ENCODE measurements at places on chromosomes 11 and 22.

DNA sequence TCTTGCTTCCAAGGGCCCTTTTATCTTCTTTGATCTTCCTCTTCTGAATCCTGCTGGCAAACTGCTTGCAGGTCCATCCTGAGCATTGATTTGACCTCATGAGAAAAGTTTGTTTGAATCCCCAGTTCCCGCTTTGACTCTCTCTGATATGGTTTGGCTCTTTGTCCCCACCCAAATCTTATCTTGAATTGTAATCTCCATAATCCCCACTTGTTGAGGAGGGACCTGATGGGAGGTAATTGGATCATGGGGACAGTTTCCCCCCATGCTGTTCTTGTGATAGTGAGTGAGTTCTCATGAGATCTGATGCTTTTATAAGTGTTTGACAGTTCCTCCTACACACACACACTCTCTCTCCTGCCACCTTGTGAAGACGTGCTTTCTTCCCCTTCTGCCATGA, 126.6 kb upstream of the ARHGAP20 start:
- no peak for DNase-seq
- no peaks in the 10 kb centered on the region for H3K4me1 ChIP-seq
- H3K4me3 ChIP-seq, result no peak overlapping the region
- H3K36me3 ChIP-seq, result no peaks in the 10 kb centered on the region

GRCh38 chr11:116777056-116777455, 4.3 kb upstream of the BUD13 start:
- peaks cover 45% of the 10 kb centered on the region for H3K36me3 ChIP-seq
- DNase-seq, result no peak
- no peak overlapping the region for H3K27ac ChIP-seq
- H3K4me3 ChIP-seq, result no peak overlapping the region

- DNase-seq, result no peak
- no peaks in the 10 kb centered on the region for H3K27me3 ChIP-seq
- no peak overlapping the region for H3K27ac ChIP-seq
- no peaks in the 10 kb centered on the region for H3K4me1 ChIP-seq
- no peak overlapping the region for H3K4me3 ChIP-seq
Observed at GRCh38 chr11:68798221-68798813, 43.4 kb downstream of the CPT1A start.

DNA sequence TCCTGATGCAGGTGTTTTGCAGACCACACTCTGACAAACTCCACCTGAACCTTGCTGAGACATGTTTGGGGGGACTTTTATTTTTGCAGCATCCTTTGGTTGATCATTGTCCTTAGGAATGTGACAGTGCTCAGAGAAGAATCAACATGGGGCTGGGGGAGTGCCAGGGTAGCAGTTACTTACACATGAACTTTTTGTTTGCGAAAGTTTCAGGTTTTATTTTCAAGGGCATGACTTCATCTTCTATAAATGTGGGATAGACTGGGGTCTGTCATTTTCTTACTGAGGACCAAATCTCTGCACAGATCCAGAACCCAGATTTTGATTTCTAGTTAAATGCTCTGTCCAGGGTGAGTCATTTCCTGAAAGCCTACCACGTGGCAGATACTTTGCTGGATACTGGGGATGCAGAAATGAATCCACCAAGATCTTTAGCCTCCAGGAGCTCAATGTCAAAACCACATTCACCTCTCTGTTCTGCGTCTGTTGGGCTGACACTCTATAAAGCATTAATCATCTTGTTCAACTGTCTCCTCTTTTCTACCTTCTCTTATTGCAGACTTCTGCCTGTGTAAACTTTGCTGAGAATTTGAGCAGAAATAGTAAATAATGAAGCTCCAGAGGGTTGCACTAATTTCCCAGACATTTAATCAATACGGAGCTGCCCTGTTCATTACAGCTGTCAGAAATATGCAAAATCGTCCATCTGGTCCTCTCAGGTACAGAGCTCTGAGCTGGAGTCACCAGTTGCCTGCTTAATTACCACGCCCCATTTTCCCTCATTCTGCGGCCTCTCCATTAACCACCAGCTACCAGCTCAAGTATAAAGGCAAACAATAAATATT, 387.9 kb downstream of the MIAT start:
- H3K4me3 ChIP-seq, result no peak overlapping the region
- H3K27me3 ChIP-seq, result no peaks in the 10 kb centered on the region
- no peaks in the 10 kb centered on the region for H3K4me1 ChIP-seq

GRCh38 chr11:60900673-60901404, 5.5 kb downstream of the PRPF19 start:
- DNase-seq, result no peak
- H3K4me3 ChIP-seq, result no peak overlapping the region
- H3K36me3 ChIP-seq, result peaks cover 64% of the 10 kb centered on the region
- H3K27ac ChIP-seq, result no peak overlapping the region
- peaks cover 13% of the 10 kb centered on the region for H3K4me1 ChIP-seq

- H3K4me1 ChIP-seq, result no peaks in the 10 kb centered on the region
- H3K27me3 ChIP-seq, result no peaks in the 10 kb centered on the region
- H3K27ac ChIP-seq, result no peak overlapping the region
- H3K36me3 ChIP-seq, result no peaks in the 10 kb centered on the region
- peak overlapping the region; percentile 72 for H3K4me3 ChIP-seq
- DNase-seq, result peak; percentile 46
Observed at GRCh38 chr22:39388261-39389011, 11.1 kb upstream of the TAB1 start.

DNA sequence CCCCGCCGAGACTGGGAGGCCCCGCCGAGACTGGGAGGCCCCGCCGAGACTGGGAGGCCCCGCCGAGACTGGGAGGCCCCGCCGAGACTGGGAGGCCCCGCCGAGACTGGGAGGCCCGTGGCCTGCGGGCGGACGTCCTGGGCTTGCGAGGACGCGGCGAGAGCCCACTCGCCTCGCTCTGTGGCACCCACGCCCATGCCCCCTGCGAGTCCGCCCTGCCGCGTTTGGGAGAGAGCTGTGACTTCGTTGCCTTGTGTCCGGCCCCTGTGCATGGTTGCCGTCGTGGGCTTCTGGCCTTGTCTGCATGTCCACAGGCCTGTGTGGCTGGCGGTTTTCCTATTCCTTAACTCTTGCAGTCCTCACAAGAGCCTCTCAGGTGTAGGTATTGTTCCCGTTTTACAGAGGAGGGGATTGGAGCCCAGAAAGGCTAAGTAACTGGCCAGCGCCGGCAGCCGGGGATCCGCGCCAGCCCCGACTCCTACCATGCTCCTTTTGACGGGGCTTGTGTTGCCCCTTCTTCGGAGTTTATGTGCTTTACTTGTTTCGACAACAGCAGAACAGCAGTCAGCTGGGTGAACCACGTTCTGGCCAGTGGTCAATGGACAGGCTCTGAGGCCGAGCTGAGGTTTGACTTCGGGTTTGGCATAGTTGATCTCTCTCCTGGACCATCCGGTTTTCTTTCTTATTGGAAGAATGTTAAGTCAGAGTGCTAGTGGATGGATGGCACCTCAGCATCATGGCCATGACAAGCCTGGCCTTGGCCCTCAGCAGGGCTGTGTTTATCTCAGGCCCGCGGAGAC, 741 bp downstream of the PHRF1 start:
- no peaks in the 10 kb centered on the region for H3K27me3 ChIP-seq
- DNase-seq, result no peak
- H3K27ac ChIP-seq, result peak overlapping the region; percentile 51
- peak overlapping the region; percentile 81 for H3K4me3 ChIP-seq

- DNase-seq, result no peak
- no peaks in the 10 kb centered on the region for H3K4me1 ChIP-seq
- no peaks in the 10 kb centered on the region for H3K27me3 ChIP-seq
- no peak overlapping the region for H3K4me3 ChIP-seq
- H3K36me3 ChIP-seq, result no peaks in the 10 kb centered on the region
Observed at GRCh38 chr22:36573815-36574363, 44.9 kb upstream of the EIF3D start.
